ENCODE measurements at places on chromosomes 11 and 22.

DNA sequence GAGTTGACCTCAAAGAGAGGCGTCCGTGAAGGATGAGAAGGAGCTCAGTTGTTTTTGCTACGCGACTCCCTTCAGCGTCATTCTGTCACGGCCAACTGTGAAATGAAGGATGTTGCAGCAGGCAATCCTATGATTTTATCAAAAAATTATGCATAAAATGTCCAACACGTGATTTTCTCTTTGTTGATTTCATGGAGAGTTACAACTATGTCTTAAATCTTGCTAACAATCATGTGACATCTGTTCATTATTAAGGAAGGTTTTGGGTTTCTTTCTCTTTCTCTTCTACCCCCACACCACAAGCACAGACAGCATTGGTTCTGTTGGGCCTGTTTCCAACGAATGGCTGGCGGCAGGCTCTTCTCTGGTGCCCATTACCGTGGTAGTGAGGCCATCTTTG, 3.7 kb downstream of the KRTAP5-4 start:
- DNase-seq = no peak

DNA sequence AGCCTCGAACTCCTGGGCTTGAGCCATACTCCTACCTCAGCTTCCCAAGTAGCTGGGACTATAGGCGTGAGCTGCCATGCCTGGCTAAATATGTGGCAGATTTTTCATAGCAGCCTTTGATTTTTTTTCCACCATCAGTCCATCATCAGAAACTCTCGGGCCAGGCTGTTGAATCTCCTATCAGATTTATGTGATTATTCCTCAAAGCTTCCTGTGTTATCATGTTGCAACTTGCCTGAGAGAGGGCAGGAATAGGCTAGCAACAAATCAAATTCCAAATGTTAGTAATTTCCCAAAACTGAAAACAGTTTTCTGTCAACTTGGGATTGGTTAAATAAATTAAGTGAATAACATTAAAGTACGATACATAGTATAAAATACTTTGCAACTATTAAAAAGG, 3.4 kb downstream of the LRRC51 start:
- DNase-seq = no peak

- no peak for DNase-seq
Observed at GRCh38 chr11:69635804-69636511, 5.0 kb upstream of the CCND1 start.

GRCh38 chr11:635945-636510, 1.0 kb upstream of the DRD4 start:
- DNase-seq = no peak

DNA sequence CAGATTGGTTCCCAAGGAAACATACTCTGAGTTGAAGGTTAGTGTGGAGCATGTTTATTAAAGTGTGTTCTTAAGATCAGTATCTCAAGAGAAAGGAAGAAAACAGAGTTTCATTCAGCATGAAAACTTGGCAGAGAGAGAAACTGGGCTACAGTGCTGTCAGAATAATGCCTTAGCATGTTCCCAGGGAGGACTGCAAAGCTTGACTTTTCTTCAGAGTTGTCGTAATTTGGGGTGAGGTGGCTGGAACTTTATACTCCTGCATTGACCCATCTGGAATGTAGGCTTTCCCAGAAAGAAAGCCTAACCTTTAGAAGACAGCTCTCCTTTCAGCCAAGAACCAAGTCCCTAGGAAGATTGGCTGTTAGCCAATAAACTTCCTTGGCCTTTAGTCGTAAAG, 190.8 kb upstream of the CNTN5 start:
- DNase-seq = no peak

DNA sequence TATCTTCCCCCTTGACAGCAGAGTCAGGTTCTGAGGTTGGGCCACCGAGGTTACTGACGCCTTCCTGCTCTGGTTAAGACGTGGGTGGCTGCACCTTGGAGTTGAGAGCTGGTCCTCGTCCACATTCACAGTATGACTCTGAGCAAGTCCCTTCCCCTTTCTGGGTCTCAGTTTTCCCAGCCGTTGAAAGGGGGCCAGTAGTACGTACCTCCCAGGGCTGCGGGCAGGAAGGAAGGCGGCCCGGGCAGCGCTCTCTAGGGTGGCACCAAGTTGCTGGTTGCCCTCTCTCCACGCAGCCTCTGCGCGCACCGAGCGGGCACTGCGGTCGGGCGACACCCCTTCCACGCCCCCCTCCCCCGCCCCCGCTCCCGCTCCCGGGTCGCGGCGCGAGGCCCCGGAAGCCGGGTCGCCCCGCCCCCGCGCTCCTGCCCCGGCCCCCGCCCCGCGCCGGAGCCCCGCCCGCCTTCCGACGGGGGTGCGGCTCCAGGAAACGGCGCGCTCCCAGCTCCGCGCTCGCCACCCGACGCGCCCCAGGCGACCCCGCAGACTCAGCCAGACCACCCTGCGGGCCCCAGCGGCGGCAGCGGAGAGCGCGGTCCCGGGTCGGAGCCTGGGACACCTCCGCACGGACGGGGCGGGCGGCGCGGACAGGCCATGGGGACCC, at the start of gene EHBP1L1:
Gene EHBP1L1 (plus strand): TSS at position 486 of the 664 bp plus-strand sequence. CDS start 250 bp downstream, outside the sequence.
- DNase-seq = peak; percentile 73

GRCh38 chr22:29306175-29306834, at the start of gene GAS2L1:
TSS of gene GAS2L1 (plus strand) at chr22:29306650. CDS start at chr22:29308106, 1,456 bp downstream.
- peak; percentile 13 for DNase-seq

All from stimulated activated CD4-positive, alpha-beta T cell treated with anti-CD3 and anti-CD28 coated beads, Interleukin-2, amount 100 ng/mL, for 4 hours (primary cell).